ENCODE measurements at places on chromosomes 5 and 9.
A peak's percentile ranks its signal among the peaks of the same experiment; 100 is the strongest.

GRCh38 chr5:169411786-169412430 lies 111.0 kb upstream of the SLIT3 start:
- no peak for DNase-seq

GRCh38 chr9:115396071-115396529 lies 278.1 kb upstream of the TNC start:
- DNase-seq: peak; percentile 3

- no peak for DNase-seq
These were observed 42.4 kb downstream of the PDE6A start for GRCh38 chr5:149902177-149902576.

- no peak for DNase-seq
These were observed 399.1 kb upstream of the NMUR2 start for GRCh38 chr5:152804179-152804578.

- no peak for DNase-seq
These were observed 149.8 kb downstream of the NR2F1-AS1 start for GRCh38 chr5:93431250-93431649.

GRCh38 chr9:133584167-133584558 lies 25.0 kb downstream of the FAM163B start:
- DNase-seq: no peak

DNA sequence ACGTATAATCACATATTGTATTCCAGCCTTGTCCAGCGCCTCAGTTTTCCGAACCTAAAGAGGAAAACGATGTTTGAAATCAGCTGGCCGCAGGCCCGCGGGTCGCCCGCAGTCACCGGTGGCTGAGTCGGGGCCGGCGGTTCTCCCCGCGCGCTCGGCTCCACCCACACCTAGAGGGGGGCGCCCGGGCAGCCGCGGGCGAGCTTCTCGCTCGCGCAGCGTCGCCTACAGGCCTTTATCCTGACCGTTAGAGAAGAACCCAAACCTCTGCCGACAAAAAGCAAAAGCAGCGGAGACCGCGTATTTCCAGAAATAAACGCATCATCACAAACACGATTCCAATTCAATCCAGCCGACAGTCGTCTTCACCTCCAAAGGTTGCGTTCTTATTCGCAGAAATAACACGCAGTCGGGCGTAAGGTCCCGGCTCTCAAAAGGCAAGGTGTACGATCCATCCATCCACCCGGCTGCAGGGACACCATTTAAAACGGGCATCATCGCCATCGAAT lies 725 bp upstream of the NIPBL start:
- DNase-seq: peak; percentile 65

DNA sequence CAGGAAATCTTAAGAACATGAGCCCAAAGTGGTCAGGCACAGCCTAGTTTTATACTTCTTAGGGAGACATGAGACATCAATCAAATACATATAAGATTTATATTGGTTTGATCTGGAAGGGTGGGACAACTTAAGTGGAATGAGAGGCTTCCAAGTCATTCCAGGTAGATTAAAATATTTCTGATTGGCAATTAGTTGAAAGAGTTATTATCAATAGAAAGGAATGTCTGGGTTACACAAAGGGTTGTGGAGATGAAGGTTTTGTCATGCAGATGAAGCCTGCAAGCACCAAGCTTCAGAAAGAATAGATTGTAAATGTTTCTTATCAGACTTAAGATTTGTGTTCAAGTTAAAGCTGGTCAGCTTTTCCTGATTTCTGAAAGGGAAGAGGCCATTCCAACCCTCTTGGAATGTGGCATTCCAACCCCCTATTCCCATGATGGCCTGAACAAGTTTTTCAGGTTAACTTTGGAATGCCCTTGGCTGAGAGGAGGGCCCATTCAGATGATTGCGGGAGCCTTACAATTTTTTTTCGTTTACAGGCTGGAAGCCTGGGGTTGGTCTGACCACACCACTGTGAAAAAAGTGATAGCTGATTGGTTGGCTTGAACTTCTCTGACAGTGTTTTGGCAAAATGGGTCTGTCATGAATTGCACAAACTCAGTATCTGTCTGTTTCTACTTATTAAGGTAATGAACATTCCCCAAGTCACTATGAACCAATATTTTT lies 245.6 kb upstream of the RAI14 start:
- DNase-seq: no peak

GRCh38 chr9:130172858-130173665 lies 858 bp downstream of the NCS1 start:
- DNase-seq: no peak

GRCh38 chr5:141680751-141681201 lies 1.3 kb downstream of the ARAP3 start:
- DNase-seq: no peak

- DNase-seq: no peak
These were observed 6.5 kb downstream of the RORB start for GRCh38 chr9:74503666-74504065.

DNA sequence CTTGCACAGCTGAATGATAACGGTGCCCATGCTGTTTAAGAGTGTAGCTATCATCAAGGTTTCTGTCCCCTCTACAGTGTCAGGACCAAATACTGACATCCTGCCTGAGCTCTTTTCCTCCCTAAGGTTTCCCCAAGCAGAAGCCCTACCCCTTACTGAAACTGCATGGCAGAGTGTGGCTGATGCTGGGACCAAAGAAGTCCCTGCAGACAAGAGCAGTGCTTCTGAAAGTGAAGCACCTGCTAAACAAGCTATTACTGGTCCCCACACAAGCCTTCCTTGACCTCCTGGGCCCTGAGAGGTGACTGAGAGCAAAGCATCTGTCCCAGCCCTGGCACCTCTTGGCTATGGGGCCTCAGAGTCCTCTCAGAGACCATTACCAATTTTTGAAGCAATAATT lies 56.1 kb downstream of the CFAP90 start:
- no peak for DNase-seq

DNA sequence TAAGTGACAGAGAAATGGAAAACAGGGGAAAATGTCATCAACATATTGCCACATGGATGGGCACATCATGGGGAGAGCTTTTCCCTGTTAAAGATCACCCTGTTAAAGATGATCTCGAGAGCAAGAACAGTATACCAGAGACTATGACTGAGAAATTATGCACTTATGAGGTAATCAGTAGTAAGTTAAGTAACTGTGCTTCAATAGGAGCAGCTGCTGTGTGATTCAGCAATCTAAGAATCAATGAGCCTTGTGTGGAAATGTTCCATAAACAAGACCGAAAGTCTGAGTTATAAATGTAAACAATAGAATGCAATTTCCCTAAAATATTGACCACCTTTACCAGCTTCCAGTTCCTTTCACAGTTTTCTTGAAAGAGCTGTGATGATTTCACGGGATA lies 582.3 kb downstream of the CAAP1 start:
- no peak for DNase-seq

DNA sequence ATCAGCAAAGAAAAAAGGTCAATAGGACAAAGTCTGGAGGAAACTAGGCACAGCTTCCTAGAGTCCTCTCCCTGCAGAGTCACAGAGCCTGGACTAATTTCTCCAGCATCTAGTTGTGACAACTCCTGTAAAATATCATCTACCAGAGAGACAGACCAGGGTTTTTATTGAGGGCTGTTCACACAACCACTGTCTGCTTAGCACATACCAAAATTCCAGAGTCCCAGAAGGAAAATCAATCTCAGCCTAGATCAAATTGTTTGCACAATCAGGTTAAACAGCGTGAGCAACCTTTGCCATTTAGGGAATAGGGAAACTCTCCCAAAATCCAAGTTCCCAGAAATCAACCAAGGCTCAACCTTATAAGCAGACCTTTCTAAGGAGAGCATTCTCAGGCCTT lies 190.3 kb downstream of the SYK start:
- DNase-seq: no peak

- no peak for DNase-seq
These were observed 245.2 kb upstream of the TARS1 start for GRCh38 chr5:33195431-33196165.

DNA sequence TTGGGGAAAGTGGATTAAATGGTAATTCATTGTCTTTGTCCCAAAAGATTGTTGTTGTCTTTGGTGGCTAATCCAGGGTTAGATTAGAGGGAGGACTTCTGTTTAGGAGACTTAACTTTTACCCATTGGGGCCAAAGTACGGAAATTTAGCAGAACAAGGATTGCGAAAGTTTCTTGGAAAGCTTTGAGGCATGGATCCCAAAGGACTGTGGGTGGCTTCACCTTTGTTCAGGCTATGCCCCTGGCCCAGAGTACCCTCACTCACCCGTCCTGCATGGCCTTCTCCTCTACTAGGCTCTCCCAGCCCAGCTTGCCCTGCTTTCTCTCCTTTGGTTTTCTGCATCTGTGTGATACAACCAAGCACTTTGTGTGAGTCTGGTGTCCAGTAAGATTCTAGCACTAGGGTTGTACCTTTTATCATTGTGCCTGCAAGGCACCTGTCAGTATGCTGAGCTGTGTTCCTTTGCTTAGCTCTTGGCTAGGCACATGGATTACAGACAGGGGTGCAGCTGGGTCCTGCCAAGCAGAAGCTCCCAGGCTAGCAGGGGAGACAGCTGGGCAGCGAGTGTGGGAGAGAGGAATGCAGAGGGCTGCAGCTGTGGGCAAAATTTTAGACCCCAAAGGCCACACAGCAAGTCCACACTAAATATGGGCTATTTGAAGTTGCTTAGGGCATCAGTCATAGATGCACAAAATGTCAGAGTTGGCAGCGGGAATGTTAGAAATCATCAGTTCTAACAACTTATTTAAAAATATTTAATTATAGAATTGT lies 3.2 kb downstream of the PPARGC1B start:
- DNase-seq: no peak

DNA sequence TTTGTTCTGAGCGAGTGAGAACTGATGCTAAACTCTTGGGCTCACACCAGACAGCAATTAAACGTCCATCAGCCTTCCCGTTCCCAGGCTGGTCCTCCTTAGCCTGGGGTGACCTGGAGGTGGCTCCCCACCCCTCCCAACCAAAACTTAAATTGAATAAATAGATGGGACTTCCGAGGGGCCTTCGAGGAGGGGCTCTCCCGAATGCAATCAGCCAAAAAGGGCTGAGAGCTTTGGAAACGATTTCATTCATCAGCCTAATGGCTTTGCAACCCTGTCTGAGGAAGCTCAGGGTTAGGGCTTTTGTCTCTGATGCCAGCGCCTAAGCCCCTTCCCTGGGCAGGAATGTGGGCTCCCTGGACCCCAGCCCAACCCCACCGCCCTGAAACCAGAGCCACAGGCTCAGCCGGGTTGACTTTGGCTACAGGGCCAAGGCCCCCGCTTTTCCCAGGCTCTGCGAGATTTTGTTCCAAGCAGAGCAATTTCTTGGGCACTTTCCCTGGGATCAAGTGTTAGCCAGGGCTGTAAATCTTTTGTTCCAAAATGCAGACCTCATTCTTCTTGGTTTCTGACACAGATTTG lies 29.2 kb downstream of the LHX3 start:
- DNase-seq: no peak

- DNase-seq: no peak
These were observed 39.0 kb upstream of the DMXL1 start for GRCh38 chr5:119031905-119032304.

GRCh38 chr5:38569180-38569579 lies 12.7 kb upstream of the LIFR start:
- no peak for DNase-seq

GRCh38 chr5:79301046-79301712 lies 65.2 kb downstream of the JMY start:
- DNase-seq: no peak

- no peak for DNase-seq
These were observed 1813.5 kb upstream of the CDH6 start for GRCh38 chr5:29380029-29380428.

Data from NCI-H2029 (cell line).